SJCRH30 (cell line): ENCODE measurements at places on chromosomes 13 and 19. TPM values are rescaled to one million over a fixed set of nuclear protein-coding genes. Genes with fewer than 3 reads are reported as not detected.

GRCh38 chr13:52984881-52985363 lies 43.7 kb upstream of the OLFM4 start:
- DNase-seq, result no peak

DNA sequence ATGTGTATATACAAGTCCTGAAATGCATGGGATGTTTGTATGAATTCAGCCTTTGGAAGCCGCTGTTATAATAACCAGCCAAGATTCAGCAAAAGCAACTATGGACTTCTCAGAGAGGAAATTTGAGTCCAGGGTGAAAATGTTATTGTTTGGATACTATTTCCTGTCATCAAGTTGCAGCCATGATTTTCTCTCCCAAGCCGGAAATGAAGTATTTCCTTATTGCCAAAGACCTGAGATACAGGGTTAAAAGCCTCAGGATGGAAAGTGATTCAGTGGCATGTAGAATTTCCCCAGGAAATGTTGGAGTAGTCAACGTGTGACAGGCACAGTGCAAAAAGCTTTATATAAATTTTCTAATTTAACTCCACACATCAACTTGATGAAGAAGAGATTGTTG lies 133.9 kb downstream of the IRS2 start:
- DNase-seq, result no peak

Gene DIRAS1
- not detected in 2 replicates for total RNA-seq

Gene KIR2DL3
- total RNA-seq, result not detected in 2 replicates

Gene ONECUT3
- total RNA-seq, result not detected in 2 replicates

Gene GNA15
- 0.13 and 0.59 TPM in 2 replicates for total RNA-seq

Gene CAPN12
- not detected in 2 replicates for total RNA-seq

Gene BEST2
- total RNA-seq, result 0.04 and 0.10 TPM in 2 replicates

- no peak for DNase-seq
Measured at GRCh38 chr13:41511827-41512226, 54.5 kb downstream of the RGCC start.

- peak; percentile 84 for DNase-seq
Measured at GRCh38 chr13:29507356-29507755, 88.1 kb downstream of the SLC7A1 start.

Gene ZNF793
- total RNA-seq, result 1.9 and 2.3 TPM in 2 replicates

- DNase-seq, result peak; percentile 85
Measured at GRCh38 chr19:42316223-42317211, 3.4 kb downstream of the TMEM145 start.

Gene AP2S1
- total RNA-seq, result 133 and 139 TPM in 2 replicates

GRCh38 chr19:27971071-27971470 lies 1241.9 kb downstream of the UQCRFS1 start:
- DNase-seq, result peak; percentile 16

Gene CGB2
- not detected in 2 replicates for total RNA-seq

DNA sequence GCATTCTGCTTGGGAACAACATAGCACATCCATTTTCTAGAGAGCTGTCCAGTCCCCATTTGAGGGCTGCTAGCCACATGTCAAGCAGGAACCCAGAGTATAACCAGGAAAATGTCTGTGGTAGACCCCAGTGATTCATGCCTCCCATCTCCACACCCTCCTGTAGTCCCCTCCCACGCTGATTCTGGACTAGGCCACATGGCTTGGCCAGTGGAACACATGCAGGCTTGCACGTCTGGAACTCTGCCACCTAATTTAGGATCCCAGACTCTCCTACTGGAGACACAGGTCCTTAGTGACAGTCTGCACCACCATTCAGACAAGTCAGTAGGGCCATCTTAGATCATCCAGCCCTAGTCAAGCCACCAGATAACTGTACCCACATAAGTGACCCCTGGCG lies 149.8 kb downstream of the ZIC5 start:
- no peak for DNase-seq

- no peak for DNase-seq
Measured at GRCh38 chr13:75494491-75494890, 12.5 kb upstream of the TBC1D4 start.

GRCh38 chr19:5097331-5097930 lies 128.5 kb downstream of the KDM4B start:
- DNase-seq, result no peak

- no peak for DNase-seq
Measured at GRCh38 chr19:44694184-44694579, 4.8 kb upstream of the CEACAM16 start.

Gene ATXN8OS
- total RNA-seq, result not detected in 2 replicates

DNA sequence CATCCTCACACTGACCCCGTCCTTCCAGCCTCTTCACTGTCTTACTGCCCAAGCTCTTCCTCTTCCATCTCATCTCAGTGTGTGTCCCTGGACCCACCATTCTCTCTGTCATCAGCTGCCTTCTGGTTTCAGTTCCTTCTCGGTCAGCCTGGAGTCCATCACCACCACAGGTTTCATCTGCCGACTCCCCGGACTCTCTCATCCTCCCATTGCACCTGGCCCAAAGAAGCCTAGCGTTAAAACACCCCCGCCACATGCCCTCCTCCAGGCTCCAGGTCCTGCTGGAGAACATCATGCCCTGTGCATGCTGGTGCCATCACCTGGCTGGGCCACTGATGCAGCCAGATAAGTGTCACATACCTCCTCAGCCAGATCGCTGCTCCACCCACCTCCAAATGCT lies 122.1 kb upstream of the GPR12 start:
- no peak for DNase-seq

GRCh38 chr13:25502551-25502950 lies 130.8 kb downstream of the ATP8A2 start:
- DNase-seq, result no peak

DNA sequence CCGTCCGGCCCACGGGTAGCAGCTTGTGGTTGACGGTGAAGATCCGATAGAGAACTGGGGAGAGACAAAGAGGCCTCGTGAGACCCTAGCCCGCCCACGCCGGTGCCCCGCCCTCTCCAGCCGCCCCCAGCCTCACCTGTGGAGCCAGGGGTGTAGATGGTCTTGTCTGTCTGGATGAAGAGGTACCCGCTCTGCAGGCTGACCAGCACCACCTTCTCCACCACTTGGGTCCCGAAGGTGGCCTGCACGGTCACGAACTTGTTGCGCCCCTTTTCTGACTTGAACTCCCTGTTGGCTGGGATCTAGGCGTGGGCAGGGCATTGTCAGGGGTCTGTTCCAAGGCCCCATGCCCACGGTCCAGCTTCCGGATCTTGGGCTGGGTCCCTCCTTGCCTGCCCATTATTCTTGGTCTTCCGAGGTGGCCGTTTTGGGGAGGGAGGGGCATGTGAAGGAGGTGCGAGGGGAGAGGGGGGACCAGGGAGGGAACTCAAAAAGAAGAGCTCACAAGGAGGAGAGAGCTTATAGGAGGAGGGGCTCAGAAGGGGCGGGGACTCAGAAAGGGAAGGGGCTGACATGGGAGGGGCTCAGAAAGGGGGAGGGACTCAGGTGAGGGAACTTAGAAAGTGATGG lies 2.2 kb downstream of the C3 start:
- DNase-seq, result no peak

Gene ZNF888
- 6.8 TPM in 2 replicates for total RNA-seq

Gene CEACAM3
- not detected in 2 replicates for total RNA-seq
